GM03348 (cell line): ENCODE measurements at places on chromosomes 6 and 20.

DNA sequence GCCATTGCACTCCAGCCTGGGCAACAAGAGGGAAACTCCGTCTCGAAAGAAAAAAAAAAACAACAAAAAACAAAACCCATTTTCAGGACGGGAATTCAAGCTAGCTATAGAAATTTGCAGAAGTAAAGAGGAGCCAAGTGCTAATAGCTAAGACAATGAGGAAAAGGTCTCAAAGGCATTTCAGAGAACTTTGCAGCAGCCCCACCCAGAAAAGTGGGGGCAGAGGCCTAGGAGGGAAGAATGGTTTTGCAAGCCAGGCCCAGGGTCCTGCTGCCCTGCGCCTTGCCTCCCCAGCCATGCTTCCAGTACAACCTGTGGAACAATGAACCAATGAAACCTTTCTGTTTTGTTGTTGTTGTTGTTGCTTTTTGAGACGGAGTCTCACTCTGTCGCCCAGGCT is 38.3 kb upstream of the SAMHD1 start:
- no peak for DNase-seq

DNA sequence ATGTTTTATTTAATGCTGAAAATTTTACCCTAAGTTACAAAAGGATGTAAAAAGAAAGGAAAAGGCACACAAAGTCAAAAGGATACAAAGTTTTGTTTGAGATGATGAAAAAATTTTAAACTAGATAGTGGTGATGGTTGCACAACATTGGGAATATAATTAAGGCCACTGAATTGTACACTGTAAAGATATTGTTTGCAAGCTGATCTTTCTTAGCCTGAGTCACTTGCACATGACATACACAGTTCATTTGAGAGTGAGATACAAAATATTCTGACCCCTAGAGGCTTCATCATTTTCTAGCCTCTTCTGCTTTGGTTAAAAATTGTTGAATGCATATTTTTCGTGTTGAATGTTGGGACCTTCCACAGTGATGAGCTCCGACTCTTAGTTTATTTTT is 462.6 kb downstream of the HDGFL1 start:
- DNase-seq, result peak; percentile 13

GRCh38 chr6:100464162-100464851 is 414 bp downstream of the SIM1 start:
- peak; percentile 54 for DNase-seq

DNA sequence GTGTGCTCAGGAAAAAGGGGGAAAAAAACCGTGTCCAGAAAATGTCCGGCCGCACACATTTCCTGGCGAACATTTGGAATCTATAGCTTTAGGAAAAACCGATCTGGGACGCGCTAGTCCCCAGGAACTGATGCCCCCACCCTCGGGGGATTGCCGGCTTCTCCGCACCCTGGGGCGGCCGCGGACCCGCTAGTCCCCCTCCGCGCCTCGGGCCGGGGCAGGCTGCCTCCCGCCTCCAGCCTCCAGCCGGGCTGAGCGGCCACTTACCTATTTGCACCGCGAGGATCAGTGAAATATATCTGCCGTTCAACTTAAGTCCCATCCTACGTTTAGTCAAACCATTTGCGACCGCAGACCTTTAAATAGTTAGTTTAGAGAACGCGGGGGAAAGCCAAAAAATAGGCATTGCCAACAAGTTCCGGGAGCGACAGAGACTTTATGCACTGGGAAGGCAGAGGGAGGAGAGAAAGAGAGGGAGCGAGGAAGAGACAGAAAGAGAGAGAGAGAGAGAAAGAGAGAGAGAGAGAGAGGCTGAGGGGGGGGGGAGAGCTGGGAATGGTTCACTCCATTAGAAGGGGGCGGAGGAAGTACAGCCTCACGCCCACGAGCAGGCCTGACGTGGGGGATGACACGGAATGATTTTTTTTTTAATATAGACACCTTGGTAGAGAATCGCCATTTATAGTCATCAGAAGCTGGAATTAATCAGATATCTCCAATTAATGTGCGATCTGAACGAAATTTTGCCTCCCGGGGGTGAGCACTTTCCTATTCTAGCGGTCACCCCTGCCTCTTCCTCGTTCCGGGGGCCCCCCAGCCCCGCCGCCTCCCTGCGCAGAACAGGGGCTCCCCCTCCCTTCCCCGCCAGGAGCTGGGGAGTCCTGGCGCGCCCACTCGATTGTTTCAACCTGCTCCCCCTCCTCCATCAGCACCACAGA is at the start of gene NRN1:
TSS of gene NRN1 (minus strand) at position 498 of the 938 bp plus-strand sequence. CDS start at position 322, 176 bp downstream.
- peak; percentile 90 for DNase-seq

DNA sequence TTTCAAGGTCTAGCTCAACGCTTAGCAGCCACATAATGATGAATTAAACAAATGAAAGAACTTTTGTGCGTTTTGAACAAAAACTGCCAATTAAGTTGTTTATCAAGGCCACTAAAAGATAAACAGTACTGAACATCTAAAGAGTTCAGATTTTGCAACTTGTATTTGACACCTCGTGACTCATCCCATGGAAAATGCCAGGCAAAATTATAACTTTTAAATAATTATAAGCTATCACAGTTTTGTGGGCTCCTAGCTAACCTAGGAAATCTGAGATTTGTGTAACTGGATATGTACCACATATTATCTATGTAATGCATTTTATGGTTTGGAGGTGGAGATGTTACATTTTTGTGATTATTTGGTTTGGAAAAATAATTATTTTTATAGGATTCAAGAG is 9.6 kb upstream of the BAG2 start:
- DNase-seq, result no peak

DNA sequence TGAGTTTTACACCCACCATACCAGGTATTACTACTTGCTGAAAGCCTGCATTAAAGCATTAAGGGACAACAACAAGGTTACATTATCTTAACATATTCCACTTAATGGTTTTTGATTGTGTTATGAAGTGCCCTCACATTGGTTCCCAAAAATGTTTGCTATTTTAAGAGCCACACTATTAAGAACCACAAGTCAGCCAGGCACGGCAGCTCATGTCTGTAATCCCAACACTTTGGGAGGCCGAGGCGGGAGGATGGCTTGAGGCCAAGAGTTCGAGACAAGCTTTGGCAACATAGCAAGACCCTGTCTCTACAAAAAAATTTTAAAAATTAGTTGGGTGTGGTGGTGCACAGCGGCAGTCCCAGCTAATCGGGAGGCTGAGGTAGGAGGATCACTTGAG is 28.2 kb downstream of the ATXN1 start:
- DNase-seq, result no peak

DNA sequence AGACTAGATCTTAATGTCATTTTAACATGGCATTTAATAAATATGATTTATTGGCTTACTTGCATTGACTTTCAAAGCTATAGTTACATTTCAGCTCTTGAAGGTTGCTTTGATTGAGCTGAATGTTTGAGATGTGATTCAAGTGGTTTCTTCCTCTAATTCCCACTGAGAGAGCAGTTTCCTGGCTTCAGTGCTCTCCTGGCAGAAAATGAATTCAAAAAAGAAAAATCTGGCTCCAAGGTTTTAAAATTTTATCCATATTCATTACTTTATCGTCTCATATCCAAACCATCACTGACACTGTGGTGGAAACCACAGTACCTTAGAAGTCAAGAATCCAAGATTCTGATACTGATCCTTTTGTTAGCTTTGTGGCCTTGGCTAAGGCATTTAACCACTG is 263.1 kb upstream of the HSF2 start:
- no peak for DNase-seq
